ENCODE measurements at places on chromosomes 3 and 15. TPM values are rescaled to one million over a fixed set of nuclear protein-coding genes. Genes with fewer than 3 reads are reported as not detected.

CHRNA7 gene
- total RNA-seq = 1.6 TPM

DNA sequence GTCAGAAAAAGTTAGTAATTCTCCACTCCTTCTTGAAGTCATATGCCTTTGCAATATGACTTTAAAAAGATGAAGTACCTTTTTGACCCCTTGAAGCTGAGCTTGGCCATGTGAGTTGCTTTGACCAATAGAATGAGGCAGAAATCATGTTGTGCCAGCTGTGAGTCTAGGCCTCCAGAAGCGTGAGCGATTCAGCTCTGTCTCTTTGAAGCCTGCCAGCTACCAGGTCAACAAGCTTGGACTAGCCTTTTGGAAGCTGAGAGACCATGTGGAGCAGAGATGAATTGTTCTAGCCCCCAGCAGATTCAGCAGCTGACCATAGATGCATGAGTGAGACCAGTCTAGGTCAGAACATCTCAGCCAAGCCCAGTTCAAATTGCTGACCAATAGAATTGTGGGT is 69.8 kb upstream of the EOMES start:
- ATAC-seq = no peak

CHRNA3 gene
- total RNA-seq = not detected

PTPRG gene
- 56.2 TPM for total RNA-seq

DNA sequence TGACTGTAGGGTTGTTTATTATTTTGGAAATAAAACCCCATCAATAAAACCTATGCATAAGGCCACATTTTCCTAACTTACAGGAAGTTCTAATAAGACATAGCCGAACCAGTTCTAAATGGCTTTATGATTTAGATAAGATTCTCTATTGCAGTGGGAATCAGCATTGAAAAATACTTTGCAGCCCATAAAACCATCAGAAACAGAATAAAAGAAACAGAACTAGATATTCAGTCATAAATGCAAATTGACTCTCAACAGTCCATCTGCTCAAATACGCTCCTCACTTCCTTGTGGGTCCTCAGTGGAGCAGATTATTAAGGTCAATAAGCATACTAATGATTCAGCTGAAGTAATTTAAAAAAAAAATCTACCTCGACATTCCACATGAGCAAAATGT is 8.8 kb downstream of the SATB1 start:
- ATAC-seq = no peak

DNA sequence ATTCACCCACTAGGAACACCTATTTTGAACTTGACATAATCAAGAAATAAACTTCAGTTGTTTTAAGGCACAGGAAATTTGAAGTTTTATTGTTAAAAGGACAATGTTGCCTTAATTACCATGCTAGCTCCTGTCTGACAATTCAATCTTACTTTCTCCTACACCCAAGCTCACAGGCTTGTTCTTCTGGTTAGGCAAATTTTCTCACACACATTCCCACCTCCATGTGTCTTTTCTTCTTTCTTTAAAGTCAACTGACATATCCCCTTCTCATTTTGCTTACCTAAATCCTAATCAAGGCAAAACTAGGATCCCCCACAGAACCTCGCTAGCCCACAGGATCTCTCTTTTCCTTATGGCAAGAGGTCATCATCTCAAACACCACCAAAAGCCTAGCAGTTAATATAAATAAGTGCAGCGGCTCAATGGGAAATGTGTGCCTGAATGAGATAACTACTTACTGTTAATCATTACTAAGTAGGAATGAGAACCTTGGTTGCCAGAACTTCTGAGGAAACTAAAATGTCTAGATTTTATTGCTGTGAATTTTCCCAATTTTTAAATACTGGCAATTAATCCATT is 189.3 kb downstream of the PLCH1 start:
- ATAC-seq = no peak

GRCh38 chr3:132637590-132637989 is 22.0 kb downstream of the ACAD11 start:
- no peak for ATAC-seq

DNA sequence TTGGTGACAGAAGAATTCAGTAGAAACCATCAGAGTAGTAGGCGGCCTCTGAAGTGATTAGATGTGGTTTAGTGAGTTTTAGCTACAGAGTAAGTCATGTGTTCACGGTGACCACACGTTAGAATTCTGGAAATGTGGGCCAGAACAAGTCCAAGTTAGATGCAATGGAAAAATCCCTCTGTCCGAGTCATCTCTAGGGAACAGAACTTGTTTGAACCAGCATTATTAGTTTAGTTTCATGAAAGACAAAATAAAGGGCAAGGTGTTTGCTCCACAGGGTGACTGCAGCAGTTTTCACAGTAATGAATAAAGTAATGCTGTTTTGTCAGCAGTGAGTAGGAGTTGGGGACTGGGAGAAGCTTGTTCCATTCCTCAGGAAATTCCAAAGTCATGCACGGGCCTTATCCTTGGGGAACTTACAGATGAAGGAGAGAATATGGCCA is 100.2 kb downstream of the CGNL1 start:
- ATAC-seq = no peak

GRCh38 chr3:78937475-78937874 is 830.3 kb downstream of the ROBO1 start:
- ATAC-seq = no peak

- no peak for ATAC-seq
Observed at GRCh38 chr3:56754741-56755417, 46.9 kb downstream of the ARHGEF3 start.

DNA sequence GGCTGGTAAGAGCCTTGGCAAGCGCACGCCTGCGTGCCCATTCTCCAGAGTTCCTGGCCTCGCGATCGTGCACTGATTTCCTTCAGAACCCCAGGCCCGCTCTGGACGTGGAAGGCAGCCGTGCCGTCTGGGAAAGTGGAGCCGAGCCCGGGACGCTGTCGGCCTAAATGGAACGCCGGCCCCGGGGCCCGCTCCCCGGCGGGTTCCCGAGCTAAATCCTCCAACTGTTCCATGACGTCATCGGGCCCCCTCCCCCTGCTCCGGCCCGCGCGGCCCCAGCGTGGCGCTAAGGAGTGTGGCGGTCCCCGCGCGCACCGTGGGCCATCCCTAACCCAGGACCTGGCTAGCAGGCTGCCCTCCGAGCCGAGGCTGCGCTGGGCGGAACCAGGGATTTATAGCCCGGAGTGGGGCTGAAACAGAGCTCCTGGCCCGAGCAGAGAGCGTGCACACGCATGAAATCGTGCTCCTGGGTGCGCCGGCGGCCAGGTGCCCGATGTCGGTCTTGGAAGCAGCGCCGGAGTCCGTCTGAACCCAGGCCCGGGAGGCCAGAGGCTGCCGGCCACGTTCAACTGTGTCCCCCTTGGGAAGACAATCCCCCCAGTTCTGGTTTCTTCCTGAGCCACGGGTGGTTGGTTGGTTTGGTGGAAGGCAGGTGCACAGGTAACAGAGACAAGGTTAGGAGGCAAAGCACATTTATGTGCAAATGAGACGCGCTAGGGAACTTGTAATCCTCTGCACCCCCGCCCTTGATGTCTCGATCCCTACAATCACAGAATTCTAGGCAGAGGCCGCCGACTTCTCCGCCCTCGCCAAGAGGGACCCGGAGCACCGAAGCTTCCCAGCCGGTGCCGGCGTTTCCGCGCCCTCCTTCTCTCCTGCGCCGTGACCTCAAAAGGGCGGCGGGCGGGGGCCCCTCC is 84.9 kb upstream of the ETV5 start:
- peak; percentile 55 for ATAC-seq

DNA sequence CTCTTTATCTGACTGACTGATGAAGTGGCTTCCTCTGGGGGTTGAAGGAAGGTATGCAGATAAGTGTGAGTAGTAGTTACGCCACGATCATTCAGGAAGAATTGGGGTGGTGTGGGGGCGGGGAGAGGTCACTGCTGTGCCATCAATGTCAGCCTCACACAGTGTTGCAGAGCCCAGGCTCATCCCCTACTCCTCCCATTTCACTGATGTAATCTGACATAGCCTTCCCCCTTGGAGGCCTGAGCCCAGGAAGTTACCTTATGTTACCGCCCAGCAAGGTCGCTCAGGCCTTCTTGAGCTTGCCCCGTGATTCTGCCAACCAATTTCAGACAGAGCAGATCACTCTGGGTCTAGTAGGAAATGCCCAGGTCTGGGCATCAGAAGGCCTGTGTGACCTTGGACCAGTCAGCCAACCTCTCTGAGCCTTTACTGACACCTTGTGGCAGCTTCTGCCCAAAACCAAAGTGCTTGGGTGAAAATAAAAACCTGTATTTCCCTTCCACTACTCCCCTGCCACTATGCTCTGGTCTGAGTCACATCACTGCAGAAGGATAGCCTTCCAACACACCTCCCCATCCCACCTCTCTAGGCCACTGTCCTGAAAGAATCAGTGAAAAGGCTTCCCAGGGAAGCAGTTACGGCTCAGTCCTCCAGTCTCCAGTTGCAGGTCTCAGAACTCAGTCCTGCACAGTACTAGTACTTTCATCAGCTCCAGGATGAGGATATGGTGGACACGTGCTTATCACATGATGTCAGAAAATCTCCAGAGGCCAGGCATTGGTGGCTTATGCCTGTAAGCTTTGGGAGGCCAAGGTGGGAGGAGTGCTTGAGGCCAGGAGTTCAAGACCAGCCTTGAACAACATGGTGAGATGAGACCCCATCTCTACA is 28.1 kb upstream of the INSYN1 start:
- no peak for ATAC-seq

COX17 gene
- 31.9 TPM for total RNA-seq

PCSK6 gene
- 15.3 TPM for total RNA-seq

GRCh38 chr15:67080900-67081431 is 15.6 kb downstream of the SMAD3 start:
- peak; percentile 25 for ATAC-seq

MB21D2 gene
- total RNA-seq = 8.9 TPM

DNA sequence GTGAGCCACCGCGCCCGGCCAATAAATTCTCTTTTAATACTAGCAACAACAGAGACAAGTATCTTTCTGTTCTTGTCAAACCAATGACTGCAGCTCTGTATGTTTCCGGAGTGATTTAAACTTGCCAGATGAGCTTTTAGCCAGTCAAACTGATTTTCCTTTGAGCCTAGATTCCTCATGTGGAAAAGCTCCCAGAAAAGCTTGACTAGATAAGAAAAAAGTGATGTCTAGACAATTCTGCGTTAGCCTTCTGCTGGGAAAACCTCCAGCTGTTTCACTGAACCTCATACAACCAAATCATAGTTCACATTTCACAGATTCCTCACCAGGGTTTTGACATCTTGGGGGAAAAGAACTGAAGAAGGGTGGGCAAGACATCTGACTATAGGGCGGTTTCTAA is 78.6 kb downstream of the MAGI1 start:
- no peak for ATAC-seq

UBAP1L gene
- total RNA-seq = 7.5 TPM

- no peak for ATAC-seq
Observed at GRCh38 chr3:10527295-10528001, 22.1 kb upstream of the ATP2B2 start.

PRTG gene
- 1.0 TPM for total RNA-seq

PRICKLE2 gene
- total RNA-seq = 109 TPM

All from gastroesophageal sphincter (tissue), 4 donors.